ENCODE measurements at places on chromosomes 6 and 20. TPM values are rescaled to one million over a fixed set of nuclear protein-coding genes. Genes with fewer than 3 reads are reported as not detected.

EDN1 gene
- total RNA-seq: 1.2 TPM

HDGFL1 gene
- total RNA-seq: not detected

BNIP5 gene
- total RNA-seq: not detected

TGM3 gene
- total RNA-seq: not detected

DNA sequence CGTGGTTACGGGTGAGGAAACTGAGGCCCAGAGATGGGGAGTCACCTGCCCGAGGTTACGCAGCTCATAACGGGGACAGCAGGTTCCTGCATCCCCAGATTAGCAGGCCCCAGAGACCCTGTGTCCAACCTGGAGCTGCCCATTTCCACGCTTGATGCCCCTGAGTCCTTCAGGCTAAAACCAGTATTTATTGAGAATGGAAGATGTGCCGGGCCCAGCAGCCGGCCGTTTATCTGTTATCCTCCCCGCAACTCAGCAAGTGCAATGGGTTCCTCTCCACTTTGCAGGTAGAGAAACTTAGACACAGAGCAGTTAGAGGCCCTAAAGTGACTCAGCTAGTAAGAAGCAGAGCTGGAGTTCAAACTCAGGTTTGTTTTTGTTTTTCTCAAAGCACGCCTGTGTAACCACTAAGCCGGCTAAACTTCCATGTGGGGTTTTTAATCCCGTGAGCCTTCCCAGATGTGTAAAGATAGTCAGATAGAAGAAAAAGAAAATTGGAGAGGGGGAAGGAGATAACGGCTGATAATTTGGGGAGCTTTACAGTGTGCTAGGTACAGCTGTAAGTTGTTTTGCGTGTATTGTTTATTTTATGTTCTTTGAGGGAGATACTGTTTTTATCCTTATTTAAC, 775 bp downstream of the PFDN4 start:
- no peaks in the 10 kb centered on the region for H3K27me3 ChIP-seq
- peak overlapping the region; percentile 76 for H3K4me3 ChIP-seq
- H3K4me1 ChIP-seq: peaks cover 16% of the 10 kb centered on the region
- peak overlapping the region; percentile 100 for H3K27ac ChIP-seq
- H3K36me3 ChIP-seq: peaks cover 6% of the 10 kb centered on the region
- peak; percentile 40 for DNase-seq

- H3K27me3 ChIP-seq: no peaks in the 10 kb centered on the region
- peaks cover 12% of the 10 kb centered on the region for H3K4me1 ChIP-seq
- no peak overlapping the region for H3K4me3 ChIP-seq
Observed at GRCh38 chr20:7503501-7503900, 436.8 kb downstream of the HAO1 start.

DNA sequence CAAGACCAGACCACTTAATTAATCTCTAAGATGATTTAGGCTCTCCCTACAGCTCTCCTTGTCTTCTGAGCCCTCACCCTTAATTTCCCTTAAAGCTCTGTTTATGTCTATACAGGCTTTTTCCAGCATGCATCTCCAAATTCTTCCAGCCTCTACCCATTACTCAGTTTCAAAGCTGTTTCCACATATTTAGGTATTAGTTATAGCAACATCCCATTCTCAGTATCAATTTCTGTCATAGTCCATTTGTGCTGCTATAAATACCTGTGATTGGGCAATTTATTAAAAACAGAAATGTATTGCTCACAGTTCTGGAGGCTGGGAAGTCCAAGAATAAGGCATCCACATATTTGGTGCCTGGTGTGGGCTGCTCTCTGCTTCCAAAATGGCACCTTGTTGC, 2.3 kb upstream of the SERPINB1 start:
- H3K4me1 ChIP-seq: peaks cover 38% of the 10 kb centered on the region
- no peaks in the 10 kb centered on the region for H3K27me3 ChIP-seq
- DNase-seq: no peak
- H3K4me3 ChIP-seq: no peak overlapping the region
- peaks cover 3% of the 10 kb centered on the region for H3K36me3 ChIP-seq

Measured in MCF 10A (cell line).